Activated CD4-positive, alpha-beta memory T cell treated with anti-CD3 and anti-CD28 coated beads for 36 hours (primary cell): ENCODE measurements at places on chromosomes 6 and 20.

GRCh38 chr20:44809380-44810060 is 826 bp downstream of the RIMS4 start:
- DNase-seq, result no peak

DNA sequence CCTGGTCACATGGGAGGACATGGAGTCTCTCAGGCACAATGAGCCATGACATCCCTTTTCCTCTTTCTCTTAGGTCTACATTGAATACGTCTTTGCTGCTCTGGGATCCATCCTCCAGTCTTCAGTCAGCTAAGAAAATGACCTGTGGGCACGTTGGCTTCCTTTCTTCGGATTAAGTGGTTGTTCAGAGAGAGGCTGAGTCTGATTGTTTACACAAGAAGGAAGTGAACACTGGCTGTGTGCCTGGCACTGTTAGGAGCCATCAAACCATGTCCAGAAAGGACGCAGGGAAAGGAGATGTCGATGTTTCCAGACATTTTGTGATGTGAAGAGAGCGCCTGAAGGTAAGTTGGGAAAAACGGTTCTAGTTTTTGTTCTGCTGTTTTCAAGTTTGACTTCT is 309.9 kb upstream of the CDYL start:
- no peak for DNase-seq

DNA sequence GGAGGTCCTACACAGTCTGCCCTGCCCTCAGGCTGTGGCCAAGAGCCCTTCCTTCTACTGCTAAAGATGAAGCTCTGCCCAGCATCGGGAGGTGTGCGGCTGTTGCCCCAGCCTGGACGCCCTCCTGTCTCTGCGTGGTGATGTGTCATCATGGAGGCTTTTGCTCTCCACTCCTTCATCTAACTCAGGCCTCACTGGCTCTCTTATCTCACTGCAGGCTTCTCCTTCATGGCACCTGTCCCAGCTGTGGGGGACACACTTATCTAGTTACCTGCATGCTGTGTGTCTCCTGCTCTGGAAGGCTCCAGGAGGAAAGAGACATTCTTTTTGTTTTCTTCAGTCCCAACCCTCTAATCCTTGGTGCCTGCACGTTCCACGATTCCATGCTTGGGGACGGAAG is 89.1 kb downstream of the PSMG4 start:
- no peak for DNase-seq

DNA sequence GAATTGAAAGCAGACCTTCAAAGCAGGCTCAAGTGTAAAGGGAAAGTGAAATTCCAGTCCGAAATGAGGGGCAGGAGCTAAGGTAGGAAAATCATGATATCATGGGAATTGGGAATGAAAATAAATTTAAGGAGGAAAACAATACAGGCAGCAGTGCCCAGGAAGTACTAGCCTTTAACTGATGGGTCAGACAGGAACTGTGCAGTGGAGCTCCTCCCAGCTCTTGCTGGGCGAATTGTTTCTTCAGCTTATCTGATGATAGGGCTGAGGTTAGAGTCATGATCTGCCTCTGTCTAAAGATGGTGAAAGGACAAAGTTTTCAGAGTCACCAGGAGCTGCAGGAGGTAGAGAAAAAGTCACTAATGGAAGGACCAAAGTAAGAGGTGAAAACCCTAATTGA is 457.9 kb upstream of the PTCHD4 start:
- no peak for DNase-seq

DNA sequence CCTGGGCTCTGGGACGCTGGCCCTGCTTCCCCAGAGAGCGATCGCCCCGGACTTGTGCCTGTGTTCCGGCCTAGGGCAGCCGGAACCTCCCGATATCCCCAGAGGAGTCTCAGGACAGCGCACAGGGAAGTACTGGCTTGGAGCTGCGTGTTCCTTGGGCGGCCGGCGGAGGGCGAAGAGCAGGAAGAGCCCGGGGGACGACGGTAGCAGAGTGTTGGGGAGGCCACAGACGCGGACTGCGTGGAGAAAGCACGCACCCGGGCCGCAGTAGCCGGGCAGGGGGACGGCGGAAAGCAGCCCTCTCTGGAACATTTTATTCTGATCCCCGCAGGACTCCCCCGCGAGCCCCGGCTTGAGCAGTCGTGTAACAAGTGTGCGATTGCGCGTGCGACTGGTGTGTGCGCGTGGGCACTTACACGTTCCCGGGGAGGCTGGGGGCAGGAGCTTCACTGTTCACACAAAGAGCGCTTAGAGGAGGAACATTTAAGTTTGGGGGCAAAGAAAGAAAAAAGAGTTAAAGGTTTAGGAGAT is 36.1 kb downstream of the NCR2 start:
- peak; percentile 24 for DNase-seq

DNA sequence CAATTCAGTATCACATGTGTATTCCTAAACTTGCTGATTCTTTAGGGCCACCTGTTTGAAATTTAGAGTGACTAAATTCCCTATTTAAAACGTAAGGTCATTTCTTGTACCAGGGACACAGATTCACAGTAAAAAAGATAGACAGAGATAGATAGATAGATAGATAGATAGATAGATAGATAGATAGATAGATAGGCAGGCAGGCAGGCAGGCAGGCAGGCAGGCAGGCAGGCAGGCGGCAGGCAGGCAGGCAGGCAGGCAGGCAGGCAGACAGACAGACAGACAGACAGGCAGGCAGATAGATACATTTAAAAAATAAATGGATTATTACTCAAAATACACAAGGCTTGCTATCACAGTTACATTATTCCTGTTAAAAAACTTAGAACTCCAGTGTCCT is 54.2 kb downstream of the AGPAT4 start:
- DNase-seq, result no peak
